ENCODE measurements at places on chromosomes 2 and 18.
A peak's percentile ranks its signal among the peaks of the same experiment; 100 is the strongest.

- DNase-seq = no peak
Measured at GRCh38 chr2:236744716-236745115, 175.1 kb downstream of the ACKR3 start.

DNA sequence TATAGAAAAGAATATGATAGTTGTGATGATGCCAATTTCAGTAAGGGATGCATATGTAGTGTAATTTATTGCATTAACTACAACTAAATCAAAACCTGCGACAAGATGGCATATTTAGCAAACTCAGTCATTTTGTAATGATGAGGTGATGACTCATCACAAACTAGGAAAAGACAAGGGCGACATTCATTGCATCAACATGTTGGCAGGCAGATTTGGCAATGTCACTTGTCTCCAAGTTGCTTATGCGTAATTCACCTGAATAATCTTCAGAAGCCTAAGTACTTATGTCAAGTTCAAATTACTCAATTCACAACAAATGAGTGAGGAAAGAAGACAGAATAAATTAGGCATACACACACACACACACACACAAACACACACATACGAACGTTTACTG is 273.2 kb upstream of the RGPD4 start:
- DNase-seq = no peak

GRCh38 chr2:203928849-203929248 is 7.7 kb upstream of the ICOS start:
- no peak for DNase-seq

GRCh38 chr2:114261366-114261765 is 181.1 kb upstream of the DPP10 start:
- DNase-seq = no peak

DNA sequence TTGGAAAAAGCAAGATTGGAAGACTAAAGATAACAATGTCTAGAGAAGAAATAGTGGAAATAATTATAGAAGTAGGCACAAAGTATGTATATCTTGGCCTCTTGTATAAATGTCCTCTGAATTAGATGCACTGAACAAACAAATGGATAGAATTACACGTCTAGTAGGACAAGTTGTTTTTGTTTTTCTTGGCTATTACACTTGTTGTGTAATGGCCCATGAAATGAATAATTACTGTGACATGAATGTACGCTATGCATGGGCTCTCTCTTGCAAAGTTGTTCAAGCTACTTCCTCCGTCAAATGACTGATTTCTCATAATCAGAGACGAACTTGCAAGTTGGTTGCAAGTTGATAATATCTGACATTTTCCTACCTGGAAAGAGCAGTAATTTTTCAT is 126.2 kb downstream of the PDE1A start:
- no peak for DNase-seq

GRCh38 chr2:43370705-43371104 is 144.3 kb upstream of the ZFP36L2 start:
- DNase-seq = no peak

- DNase-seq = peak; percentile 83
Measured at GRCh38 chr2:42770288-42771131, 6.6 kb upstream of the OXER1 start.

DNA sequence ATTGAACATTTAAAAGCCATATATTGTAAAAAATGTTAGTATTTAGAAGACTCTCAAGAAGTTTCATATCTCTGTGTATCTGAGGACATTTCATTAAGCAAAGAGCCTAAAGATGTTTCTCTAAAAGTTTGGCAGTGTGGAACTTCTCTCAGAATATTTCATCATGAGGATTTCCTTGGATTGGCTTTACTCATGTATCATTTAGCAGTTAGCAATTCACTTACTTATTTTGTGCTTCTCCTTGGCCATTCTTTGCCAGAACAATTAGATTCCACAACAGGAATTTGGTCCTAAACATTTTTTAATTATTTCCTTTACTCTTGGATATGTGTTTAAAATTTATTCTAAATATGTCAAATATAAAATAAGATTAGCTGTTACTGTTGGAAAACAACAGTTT is 345.0 kb upstream of the LRRTM4 start:
- no peak for DNase-seq

DNA sequence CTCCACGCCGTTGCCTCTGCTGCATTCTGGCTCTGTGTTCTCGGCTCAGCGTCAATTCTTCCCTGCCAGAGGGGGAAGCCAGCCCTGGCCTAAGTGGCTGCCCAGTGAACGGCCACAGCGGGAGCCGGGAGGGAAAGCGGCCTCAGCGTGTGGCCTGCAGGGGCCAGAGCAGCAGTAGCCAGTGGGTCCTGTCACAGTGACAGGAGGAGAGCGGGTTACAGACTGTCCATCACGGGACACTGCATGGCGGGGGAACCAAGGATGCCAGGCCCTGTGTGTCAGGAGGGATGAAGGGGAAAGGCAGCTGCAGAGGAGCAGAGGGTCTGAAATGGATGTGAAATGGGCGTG is 39.7 kb downstream of the PDIA6 start:
- DNase-seq = no peak

- no peak for DNase-seq
Measured at GRCh38 chr2:31877008-31877407, 133.8 kb downstream of the MEMO1 start.

GRCh38 chr2:168378960-168379669 is 77.0 kb upstream of the CERS6 start:
- no peak for DNase-seq

DNA sequence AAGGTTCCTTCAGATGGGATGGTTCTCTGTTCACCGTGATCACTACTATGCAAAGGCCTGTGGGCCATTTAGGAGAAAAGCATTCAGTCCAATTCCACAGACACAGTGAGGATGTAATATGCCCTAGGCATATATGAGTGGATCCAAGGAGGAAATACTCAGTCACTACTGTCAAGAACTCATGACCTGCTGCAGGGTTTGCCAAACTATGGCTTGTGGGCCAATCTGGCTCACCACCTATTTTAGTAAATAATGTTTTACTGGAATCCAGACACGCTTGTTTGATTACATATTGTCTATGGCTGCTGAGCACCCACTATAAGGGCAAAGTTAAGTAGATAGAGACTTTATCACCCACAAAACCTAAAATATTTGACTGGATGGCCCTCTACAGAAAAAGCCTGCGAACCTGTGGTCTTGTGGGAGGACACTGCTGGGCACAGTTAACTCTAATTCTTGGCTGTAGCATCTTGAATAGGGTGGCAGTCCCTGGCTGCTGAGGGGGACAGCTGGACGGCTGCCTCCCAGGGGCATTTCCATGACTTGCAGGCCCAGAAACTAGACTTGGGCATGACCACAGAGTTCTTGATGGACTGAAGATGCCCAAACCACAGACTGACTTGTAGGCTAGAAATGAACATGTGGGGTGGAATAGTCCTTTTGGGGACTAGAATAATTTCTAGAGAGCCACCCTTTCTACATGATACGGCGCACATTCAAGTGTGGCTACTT is 20.6 kb upstream of the LTBP1 start:
- DNase-seq = no peak

DNA sequence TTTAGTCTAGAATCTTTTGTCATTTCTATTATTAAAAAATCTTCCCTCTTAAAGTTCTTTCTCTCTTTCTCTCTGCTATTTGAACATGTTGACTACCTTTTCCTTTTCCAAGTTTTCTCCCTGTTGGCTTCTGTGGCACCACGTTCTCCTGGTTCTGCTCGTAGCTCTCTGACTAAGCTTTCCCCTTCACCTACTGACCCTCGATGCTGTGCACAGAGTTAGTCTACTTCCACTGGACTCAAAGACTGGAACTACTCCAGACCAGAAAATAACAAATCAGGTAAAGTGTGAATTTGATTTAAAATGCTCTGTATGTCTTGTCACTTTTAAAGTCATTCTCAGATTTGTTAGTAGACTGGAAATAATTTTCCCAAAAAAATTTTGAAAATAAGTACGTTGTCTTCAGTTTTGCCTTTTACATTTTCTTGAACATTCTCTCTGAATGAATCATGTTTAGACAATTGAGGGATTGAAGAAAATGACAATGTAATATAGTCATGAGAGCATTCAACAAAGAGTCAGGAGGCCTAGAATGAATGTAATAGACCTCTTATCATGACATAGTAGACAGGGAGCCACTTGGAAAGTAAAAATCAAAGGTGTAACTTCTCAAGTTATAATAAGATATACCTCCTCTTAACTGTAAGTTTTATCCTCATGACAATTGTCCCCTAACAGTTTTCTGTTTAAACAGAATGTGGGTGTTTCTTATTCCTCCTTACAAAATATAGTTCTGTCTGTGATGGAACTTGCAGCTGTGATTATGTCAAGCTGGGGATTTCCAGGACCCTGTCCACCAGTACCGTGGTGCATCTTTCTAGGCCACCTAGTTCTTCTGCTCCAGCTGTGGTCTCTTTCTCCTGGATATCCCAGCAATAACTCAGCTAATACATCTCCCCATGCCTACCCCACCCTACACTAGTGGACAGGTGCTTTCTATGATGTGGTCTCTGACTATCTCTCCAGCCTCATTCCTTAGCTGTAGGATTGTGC is 25.5 kb downstream of the ITPRID2 start:
- no peak for DNase-seq

DNA sequence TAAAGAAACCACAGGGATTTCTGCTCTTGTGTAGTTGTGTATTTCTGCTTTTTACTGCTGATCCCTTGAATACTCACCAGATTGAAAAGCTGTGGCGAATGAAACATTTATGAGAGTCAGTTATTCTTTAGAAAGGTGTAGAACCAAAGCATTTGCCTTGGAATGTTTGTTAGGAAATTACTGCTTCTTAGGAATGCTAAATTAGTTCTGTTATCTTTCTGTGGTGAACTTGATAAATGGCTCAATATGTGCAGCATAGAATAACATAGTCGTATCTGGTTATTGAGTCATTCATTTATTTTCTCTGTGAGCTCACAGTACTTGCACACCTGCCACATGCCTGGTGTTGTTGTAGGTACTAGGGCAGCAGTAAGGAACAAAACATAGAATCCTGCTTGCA is 57.0 kb upstream of the FAM237A start:
- DNase-seq = no peak

- DNase-seq = no peak
Measured at GRCh38 chr2:48906633-48907032, 151.1 kb upstream of the LHCGR start.

DNA sequence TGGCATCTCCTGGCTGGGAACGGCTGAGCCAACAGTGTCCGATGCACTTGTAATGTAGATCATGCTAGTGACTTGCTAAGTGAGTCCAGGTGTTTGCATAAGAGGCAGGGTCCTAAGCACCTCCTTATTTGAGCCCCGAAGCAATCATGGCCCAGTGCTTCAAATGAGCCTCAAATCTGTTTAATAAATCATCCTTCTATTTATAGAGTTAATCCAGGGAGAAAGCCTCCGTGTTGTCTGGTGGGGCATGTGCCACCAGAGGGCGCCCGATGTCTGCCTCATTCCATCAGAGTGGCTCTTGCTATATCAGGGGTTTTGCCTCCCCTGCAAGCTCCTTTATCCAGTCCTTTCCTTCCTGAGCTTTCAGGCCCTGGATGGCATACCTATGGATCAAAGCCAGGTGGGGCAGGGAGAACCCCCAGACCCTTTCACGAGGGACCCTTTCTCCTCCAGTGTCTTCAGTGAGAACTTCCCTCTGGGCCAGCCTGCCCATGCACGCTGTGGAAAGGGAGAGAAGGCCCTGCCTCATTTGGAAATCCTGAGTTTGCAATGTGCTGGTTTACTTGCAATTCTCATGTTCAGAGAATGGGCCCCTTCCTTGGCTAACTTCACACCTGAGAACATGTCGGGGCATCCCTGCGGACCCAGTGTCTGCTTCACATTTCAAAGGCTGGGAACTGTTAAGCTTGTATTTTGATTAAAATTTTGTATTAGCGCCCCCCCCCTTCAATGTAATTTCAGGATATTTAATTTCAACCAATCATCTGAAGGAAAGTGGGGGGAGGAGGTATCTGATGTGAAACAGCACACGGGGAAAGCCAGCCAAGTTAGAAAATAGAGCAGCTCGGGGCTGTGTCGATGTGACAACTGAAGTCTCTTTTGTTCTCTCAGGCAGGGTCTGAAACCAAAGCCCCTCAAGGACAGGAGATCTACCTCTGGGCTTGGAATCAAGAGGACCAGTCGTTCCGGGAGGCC is 39.7 kb downstream of the RDH14 start:
- peak; percentile 54 for DNase-seq

DNA sequence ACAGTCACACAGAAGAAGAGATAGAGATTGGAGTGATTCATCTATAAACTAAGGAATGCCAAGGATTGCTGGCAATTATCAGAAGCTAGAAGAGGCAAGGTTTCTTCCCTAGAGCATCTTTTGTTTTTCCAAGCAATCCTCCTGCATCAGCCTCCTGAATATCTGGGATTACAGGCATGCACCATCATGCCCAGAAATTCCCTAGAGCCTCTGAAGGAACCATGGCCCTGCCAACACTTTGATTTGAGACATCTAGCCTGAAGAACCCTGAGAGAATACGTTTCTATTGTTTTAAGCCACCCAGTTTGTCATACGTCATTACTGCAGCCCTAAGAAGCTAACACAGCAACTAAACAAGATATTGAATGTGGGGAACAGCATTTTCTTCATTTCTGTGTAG is 525.0 kb downstream of the ERBB4 start:
- DNase-seq = no peak

- DNase-seq = no peak
Measured at GRCh38 chr2:150485871-150486538, 1.5 kb downstream of the RND3 start.
